Activated T-helper 9 cell treated with anti-CD3 and anti-CD28 coated beads, Interleukin-2, amount 50 U/mL, for 16 hours (primary cell): ENCODE measurements at places on chromosomes 16 and 17.

DNA sequence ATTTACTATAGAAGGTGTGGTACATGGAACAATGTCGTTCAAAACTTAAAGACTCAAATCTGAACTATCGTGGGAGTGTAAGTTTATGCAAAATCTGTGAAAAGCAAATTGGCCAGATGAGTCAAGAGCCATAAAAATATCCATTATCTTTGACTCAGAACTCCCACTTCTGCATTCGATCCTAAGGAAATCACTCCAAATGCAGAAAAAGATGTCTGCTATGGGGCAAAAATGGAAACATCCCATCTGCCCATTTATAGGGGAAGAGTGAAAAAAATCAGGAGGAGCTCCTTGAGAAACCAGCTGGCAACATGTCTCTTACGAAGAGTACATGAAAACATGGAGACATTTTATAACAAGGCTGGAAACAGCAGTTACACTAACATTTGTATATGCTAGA is 43.6 kb upstream of the CCDC182 start:
- no peak for DNase-seq

DNA sequence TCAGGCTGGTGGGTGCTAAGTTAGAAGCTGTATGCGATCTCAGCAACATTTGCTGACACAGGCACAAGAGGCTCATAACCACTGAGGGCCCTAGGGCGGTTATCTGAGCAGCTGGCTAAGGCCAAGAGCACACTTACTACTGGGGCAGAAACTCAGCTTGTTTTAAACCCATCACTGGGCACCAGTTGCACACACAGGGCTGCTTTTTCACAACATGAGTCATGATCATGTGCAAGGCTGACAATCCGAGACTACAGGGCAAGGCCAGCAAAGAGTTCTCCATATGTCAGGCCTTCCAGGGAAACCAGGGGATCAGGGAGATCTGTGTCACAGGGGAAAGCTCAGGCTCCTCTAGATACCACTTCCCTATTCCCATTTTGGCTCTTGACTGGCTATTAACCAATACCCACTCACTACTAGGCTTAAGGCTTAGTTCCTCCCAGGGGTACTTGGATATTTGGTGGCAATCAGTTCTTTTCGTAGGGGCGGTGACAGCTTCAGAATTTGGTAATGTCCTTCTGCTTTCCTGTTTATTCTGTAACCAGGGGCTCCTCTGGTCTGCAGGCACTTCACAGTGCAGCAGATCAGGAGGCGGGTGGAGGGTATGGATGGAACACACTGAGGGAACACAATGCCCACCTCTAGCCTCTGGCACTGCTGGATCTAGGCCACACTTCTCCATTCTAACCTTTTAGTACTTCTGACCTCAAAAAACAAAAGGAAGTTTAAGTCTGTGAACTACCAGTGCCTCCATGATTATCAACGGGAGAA is 44.9 kb upstream of the ERN1 start:
- DNase-seq: no peak

- no peak for DNase-seq
Observed at GRCh38 chr17:73758245-73758644, 114.0 kb upstream of the SDK2 start.

DNA sequence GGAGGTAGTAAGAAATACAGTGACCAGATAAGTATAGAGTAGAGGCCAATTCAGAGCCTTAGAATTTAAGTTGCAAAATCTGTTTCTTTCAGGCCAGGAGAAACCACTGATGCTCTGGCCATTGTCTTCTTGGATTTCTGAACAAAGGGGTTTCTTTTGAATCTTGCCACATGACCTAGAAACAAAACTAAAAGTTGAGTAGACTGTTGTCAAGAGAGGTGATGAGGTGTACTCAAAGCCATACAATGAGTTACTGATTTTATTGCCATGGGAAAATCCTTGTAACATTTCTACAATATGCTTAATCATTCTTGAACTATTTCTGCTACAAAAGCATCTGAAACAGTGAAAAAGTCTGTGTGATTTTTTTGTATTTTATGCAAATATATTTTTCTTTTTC is 881.3 kb downstream of the CDH11 start:
- DNase-seq: no peak

- DNase-seq: no peak
Observed at GRCh38 chr16:12833926-12834325, 30.2 kb upstream of the CPPED1 start.

GRCh38 chr16:22754577-22754976 is 59.4 kb upstream of the HS3ST2 start:
- no peak for DNase-seq

DNA sequence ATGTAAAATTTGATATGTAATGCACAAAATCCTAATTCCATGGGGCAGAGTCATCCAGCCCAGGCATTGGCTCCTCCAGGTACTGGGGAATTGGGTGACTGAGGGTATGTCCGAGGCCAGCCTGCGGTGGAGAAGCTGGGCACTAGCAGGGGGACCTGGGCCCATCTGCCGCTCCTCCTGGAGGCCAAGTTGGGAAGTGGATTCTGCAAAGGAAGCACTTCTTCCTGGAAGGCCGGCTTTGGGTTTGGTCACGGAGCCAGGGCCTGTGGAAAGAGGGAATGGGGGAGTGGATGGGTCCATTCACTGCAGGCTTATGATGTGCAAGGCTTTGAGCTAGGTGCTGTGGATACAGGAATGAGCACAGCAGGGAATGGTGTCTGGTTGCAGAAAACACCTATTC is 85.8 kb downstream of the GNAO1 start:
- no peak for DNase-seq

GRCh38 chr16:83542491-83542890 is 265.3 kb upstream of the HSBP1 start:
- no peak for DNase-seq

- no peak for DNase-seq
Observed at GRCh38 chr17:27862840-27863239, 30.3 kb downstream of the LYRM9 start.

- no peak for DNase-seq
Observed at GRCh38 chr17:39903158-39903884, 15.1 kb downstream of the GSDMB start.

GRCh38 chr16:2276368-2277195 is 8.7 kb upstream of the RNPS1 start:
- no peak for DNase-seq

DNA sequence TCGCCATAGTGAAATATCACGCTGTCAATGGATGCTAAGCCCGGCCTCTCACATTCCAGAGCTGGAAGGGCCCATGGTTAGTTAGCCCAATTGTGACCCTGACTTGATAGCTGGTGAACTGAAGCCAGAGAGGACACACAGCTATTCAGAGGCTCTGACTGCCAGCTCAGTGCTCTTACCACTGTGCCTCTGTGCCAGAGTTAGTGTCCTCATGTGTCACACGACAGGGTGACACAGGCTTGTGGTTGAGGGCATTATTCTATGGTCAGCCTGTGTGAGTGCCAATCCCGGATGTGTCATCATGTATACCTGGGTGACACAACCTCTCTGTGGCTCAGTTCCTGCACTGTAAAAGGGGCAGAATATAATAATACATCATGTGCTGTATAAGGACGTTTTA is 2.5 kb upstream of the MT1X start:
- DNase-seq: no peak

- DNase-seq: no peak
Observed at GRCh38 chr17:81537343-81537855, 9.2 kb downstream of the FSCN2 start.

DNA sequence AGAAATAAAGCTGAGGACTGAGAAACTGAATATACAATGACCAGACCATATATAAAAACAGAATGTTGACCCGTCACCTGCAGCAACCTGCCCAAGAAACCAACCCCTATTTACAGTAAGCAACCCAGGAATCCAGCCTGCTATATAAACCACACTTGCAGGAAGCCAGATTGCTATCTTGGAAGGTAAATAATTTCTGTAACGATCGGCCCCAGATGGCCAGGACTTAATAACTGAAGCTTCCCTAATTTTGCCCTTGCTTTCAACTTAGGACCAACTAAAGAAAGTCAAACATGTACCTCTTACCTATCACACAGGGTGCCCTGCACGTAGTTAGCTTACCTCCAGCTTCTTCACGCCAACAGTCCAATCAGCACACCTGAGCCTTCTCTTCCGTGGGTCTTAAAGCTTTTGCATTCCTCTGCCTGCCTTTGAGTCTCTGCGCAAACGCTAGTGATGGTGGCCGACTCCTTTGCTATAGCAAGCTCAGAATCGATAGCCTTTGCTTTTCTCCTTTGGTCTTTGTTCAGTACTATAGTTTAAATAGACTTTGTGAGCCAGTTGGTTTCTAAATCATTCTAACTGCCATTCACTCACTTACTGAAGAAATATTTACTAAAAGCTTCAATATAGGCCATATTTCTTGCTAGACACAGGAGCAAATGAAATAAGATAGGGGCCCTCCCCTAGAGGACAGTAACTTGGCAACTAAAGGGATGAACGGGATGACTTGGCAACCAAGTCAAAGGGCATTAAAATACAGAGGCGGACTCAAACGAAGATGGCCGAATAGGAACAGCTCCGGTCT is 31.3 kb downstream of the MPHOSPH6 start:
- no peak for DNase-seq

- no peak for DNase-seq
Observed at GRCh38 chr16:25905810-25906209, 214.1 kb downstream of the HS3ST4 start.

DNA sequence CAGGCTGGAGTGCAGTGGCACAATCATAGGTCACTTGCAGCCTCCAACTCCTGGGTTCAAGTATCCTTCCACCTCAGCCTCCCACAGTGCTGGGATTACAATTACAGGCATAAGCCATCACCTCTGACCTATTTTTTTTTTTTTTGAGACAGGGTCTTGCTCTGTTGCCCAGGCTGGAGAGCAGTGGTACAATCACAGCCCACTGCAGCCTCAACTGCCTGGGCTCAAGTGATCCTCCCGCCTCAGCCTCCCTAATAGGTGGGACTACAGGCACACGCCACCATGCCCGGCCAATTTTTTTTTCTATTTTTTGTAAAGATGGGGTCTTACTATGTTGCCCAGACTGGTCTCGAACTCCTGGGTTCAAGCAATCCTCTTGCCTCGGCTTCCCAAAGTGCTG is 5.6 kb upstream of the GGA2 start:
- no peak for DNase-seq

DNA sequence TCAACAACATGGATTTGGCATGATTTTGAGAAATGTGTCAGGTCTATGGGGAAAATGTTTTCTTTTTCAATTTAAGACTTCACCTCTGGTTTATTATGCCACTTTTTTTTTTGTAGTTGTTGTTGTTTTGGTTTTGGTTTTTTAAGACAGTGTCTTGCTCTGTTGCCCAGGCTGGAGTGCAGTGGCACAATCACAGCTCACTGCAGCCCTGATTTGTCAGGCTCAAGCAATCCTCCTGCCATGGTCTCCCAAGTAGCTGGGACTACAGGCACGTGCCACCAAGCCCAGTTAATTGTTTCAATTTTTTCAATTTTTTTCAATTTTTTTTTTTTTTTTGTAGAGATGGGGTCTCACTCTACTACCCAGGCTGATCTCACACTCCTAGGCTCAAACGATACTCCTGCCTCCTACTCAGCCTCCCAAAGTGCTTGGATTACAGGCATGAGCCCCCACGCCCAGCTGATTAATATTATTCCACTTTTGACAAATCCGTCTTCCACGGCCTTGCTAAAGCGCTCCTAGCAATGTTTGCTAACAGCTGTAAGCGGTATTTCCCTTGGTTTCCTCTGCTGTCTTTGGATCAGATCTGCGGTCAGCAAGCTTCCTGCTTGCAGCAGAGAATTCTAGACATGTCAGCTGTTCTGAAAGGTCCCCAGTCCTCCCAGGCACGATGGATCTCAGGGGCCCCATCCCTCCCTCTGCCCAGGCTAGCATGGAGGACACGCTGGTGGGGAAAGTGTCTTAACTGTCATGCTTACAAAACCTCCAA is 7.0 kb upstream of the MILR1 start:
- DNase-seq: no peak

- DNase-seq: no peak
Observed at GRCh38 chr17:45425984-45426413, 6.7 kb downstream of the ARHGAP27 start.

GRCh38 chr16:50718061-50718760 is 23.7 kb upstream of the CYLD start:
- DNase-seq: no peak

- DNase-seq: no peak
Observed at GRCh38 chr17:78599419-78599818, 22.2 kb upstream of the DNAH17 start.

DNA sequence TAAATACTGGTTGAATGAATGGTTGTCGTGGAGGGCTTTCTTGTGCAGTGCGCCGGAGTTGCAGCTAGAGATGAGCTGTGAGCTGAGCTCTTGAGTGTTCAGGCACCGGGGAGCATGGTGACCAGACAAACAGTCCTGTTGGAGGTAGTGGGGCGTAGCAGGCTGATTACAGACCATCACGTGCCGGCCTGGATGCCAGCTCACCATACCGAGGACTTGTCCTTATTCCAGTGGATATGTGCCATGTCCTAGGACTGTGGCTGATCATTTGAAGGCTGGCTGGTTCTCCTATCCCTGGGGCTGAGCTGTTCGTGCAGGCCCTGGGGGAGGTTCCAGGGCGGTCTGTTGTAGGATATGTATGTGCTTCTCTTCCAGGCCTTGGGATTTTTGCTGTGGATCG is 60.0 kb downstream of the ABCC1 start:
- DNase-seq: no peak

GRCh38 chr16:25100511-25100910 is 11.0 kb upstream of the LCMT1 start:
- no peak for DNase-seq

GRCh38 chr16:976389-976931 is 5.1 kb upstream of the SOX8 start:
- no peak for DNase-seq

DNA sequence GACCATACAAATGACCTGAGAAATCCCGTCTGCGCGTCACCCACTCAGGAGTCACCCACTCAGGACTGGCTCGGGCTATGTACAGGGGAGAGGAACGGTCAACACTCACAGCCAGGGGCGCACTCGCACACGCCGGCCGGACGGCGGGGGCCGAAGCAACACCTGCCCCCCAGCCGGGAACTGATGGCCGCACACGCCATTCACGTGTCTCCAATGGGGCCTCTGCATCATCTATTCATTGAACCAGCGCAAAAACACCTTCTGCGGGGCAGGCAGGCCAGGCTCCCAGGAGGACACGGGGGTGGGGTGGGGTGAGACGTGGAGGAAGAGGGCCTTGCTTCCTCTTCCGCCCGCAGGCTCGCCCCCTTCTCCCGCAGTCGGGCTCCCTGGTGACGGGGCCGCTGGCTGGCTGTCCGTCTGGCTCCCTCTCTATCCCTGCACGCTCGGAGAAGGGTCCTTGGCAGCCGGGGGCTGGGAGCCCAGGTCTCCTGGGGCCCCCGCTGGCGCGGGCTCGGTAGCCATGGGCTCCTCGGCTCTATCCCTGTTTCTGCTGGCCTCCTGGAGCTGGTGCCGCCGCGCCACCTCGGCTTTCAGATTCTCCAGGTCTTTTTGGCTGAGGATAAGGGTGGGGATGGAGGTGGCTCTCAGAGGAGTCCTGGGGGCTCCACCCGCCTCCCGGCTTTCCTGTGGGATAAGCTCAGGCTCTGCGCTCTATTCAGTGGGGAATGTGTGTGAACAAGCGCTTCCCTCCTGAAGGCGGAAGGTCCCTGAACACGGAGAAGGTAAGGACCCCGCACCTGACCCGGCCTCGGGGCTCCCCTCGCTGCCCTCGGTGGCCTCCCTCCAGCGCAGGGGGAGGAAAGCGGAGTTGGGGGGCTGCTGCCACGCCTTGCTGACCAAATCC is 21.1 kb downstream of the CLUH start:
- DNase-seq: no peak

- no peak for DNase-seq
Observed at GRCh38 chr17:351875-352420, 659 bp downstream of the RPH3AL start.
